ENCODE measurements at places on chromosomes 3 and 15. TPM values are rescaled to one million over a fixed set of nuclear protein-coding genes. Genes with fewer than 3 reads are reported as not detected.

RNF123 gene
- polyA plus RNA-seq: 55.9 TPM

LTK gene
- 0.70 TPM for polyA plus RNA-seq

TRPM1 gene
- not detected for polyA plus RNA-seq

OXTR gene
- 5.1 TPM for polyA plus RNA-seq

ADAMTS9 gene
- polyA plus RNA-seq: 21.8 TPM

KLF15 gene
- 26.3 TPM for polyA plus RNA-seq

RPUSD2 gene
- 11.3 TPM for polyA plus RNA-seq

IL5RA gene
- polyA plus RNA-seq: 4.3 TPM

USF3 gene
- polyA plus RNA-seq: 13.5 TPM

Data from spinal cord (tissue), 10 donors.